Stimulated activated CD4-positive, alpha-beta T cell treated with anti-CD3 and anti-CD28 coated beads, Interleukin-15, amount 100 ng/mL, for 24 hours (primary cell): ENCODE measurements at places on chromosomes 16 and 17.

DNA sequence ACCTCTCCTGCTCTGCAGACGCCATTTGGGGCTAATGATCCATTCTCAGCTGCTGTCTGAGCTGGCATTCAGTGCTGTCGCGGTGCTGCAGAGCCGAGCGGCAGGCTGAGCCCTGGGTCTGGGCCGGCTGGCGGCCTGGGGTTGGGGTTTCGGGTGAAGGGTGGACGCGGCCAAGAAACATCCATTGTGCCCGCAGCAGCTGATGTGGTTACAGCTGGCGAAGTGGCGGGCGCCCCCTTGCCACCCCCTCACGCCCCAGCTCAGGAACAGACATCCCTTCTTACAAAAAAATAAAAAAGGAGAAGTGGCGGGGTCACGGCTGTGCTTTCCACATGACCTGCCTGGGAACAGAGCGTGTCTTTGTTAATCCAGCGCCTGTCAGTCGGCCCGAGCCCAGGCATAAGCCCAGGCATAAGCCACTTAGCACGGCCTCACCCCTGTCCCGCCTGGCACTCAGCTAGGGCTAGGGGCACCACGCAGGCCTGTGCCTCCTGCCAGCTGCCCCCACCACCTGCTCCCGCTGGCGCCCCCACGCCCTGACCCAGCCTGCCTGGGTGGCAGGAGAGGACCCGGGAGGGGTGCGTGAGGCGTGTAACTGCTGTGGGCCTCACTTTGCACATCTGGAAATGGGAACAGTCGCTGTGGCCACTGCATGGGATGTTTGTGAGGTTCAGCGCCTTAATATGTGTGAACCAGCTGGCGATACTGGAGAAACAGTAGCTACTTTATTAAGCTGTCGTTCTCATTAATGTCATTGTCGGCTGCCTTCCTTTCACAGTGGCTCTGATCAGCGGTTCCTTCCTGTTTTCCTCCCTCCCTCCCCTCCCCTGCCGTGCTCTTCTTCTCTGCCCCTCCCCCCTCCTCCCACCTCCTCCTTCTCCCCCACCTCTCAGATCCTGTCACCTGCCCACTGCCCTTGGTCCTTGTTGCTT lies 197.7 kb upstream of the CIBAR2 start:
- peak; percentile 28 for DNase-seq

DNA sequence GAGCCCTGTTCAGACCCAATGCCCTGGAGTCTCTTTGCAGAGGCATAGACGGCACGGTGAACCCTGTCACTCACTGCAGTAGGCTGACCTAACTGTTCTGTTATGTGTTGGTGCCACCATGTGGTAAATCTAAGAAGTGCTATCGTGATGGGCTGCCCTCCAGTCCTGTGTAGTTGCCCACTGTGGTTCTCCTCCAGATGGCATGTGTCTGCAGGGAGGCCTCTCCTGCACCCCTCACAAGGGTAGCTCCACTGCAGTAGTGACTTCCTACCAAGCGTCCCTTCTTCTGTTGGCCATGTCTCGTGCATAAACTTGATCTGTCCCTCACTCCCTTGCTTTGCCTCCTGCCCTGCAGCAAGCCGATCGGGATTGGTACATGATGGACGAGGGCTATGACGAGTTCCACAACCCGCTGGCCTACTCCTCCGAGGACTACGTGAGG lies 5.8 kb downstream of the DHX38 start:
- peak; percentile 52 for DNase-seq

DNA sequence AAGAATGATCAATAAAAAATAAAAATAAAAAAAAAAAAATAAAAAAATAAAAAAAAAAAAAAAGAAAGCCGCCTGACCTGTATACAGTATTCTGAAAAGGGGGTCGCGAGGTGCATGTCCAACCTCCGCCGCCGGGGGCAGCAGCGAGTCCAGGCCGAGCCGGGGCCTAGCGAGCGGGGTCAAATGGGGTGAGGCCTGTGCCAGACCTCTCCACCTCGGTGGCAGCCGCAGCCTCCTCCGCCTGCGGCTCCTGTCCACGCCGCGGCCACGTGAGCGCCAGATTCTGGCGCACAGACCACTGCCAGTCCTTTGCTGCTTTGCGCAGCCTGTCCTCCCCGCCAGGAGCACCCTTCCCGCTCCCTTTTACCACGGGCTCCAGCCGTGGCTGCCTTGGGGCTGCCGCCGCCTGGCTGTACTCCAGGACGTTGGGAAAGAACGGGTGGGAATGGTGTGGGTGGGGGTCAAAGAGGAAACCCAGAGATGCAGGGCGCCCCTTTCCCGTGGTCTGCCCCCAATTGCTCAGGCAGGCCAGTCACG lies 2.4 kb upstream of the BCKDK start:
- DNase-seq: peak; percentile 89

- DNase-seq: no peak
Observed at GRCh38 chr16:29024278-29024677, 39.4 kb downstream of the LAT start.

DNA sequence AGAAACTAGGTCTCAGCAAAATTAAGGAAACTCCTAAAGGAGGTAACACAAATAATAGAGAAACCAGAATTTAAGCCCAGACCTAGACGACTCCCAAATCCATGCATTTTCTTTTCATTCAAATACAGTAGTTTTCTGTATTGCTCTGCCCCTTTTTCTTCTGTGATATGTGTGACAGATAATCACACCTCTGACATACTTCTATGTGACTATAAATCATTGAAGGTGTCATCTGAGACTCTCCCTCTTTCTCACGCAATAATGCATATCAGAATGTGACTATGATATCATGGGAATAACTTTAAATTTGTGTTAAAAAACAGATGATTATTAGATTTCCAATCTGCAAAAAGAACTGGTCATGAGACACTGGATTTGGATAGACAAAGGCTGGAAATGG lies 143.0 kb upstream of the ELAC2 start:
- DNase-seq: no peak

DNA sequence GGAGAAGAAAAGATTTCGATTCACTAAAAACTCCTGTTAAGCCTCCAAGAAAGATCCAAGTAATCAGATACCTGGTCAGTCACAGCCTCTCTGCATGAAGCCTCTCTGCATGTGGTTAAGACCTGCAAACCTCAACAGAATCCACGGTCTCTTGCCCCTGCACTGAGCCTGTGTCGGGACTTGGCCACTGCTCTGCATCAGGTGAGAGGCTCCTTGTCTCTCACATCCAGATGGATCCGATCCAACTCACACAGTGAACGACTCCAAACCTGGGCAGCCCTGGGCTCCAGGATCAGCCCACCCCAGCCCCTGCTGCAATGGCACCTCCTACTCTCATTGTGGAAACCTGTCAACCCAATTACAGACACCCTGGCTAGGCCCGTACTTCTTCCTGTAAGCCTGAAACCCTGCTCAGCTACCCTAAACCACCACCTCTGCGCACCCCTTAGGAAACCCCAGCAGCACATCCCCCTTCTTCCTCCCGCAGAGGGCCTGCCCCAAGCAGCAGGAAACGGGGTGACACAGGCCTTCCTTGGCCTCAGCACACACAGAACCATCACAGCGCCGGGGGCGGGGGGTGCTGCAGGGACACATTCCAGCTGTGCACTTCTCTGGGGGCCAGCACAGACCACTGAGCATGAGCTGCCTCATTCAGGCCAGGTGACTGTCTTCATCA lies 129.5 kb downstream of the ANKRD11 start:
- DNase-seq: peak; percentile 85

- DNase-seq: peak; percentile 14
Observed at GRCh38 chr17:8337802-8338752, 1.6 kb upstream of the ODF4 start.

GRCh38 chr17:37180376-37180775 lies 195.4 kb upstream of the C17orf78 start:
- no peak for DNase-seq

GRCh38 chr17:13735444-13735843 lies 133.7 kb upstream of the HS3ST3A1 start:
- DNase-seq: no peak
